ENCODE measurements at places on chromosomes 4 and X.

- no peak for DNase-seq
These were observed 242.0 kb downstream of the BCOR start for GRCh38 chrX:39855748-39856129.

DNA sequence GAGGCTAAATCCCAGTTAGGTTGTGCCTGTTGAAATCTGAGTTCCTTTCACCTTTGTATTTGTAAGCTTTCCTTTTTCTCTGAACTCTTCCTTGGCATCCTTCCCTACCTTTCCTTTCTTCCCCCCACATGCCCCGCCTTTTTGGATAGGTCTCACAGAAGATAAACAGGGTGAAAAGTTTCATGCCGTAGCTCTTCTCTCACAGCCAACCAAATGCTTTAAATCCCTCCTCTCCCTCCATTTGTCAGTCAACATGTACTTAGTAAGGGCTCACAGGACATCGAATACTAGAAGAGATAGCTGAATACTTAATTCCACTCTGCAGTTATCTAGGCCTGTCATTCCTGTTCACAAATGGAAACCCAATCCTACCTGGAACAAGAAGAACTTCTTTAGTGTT lies 107.1 kb upstream of the BMPR1B start:
- DNase-seq: no peak

GRCh38 chr4:2256781-2257191 lies 5.1 kb downstream of the MXD4 start:
- no peak for DNase-seq

GRCh38 chr4:182325848-182326255 lies 82.7 kb downstream of the TENM3 start:
- DNase-seq: no peak

DNA sequence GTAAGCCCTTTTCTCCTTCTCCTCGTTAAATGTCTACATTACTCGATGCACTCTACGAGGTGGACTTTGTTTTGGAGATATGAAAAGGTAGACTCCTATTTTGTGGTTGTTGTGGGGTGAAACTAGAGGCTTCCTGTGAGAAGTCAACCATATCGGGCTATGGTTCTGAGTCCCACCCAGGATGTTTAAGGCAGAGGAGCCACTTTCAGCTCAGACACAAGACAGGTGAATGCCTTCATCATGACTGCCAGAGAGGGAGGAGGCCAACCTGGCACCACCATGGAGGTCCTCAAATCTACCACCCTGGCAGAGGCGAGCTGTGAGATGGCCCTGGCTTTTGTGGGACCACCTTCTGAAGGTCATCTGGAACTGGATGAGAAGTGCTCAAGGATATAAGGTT lies 154.4 kb upstream of the KLF3 start:
- no peak for DNase-seq

- DNase-seq: no peak
These were observed 373.0 kb downstream of the MID1IP1 start for GRCh38 chrX:39174241-39174771.

- no peak for DNase-seq
These were observed 44.2 kb upstream of the RHOH start for GRCh38 chr4:40152637-40153036.

GRCh38 chr4:97457253-97457652 lies 686.0 kb downstream of the STPG2 start:
- DNase-seq: no peak

All from ACHN (cell line).